ENCODE measurements at places on chromosomes 4 and X.

DNA sequence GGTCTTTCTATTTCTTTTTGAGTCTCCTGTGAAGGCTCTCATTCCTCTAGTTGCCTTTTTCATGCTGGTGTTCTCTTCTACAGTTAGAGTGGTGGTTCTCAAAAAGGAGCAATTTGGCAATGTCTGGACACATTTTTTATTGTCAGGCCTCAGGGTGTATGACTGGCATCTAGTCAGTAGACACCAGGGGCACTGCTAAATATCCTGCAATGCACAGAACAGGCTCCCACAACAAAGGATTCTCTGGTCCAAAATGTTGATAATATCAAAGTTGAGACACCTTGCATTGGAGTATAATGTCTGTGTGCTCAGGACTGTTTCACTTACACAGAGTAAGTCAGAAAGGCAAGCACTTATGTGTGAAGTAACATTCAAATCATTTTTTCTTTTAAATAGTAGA is 1360.7 kb downstream of the ADGRL3 start:
- H3K4me3 ChIP-seq, result no peak overlapping the region
- no peak for DNase-seq
- no peaks in the 10 kb centered on the region for H3K36me3 ChIP-seq
- no peaks in the 10 kb centered on the region for H3K4me1 ChIP-seq
- no peaks in the 10 kb centered on the region for H3K27me3 ChIP-seq

GRCh38 chr4:148061141-148061481 is 329.2 kb downstream of the ARHGAP10 start:
- peaks cover 38% of the 10 kb centered on the region for H3K4me1 ChIP-seq
- no peak overlapping the region for H3K27ac ChIP-seq
- peaks cover 8% of the 10 kb centered on the region for H3K36me3 ChIP-seq
- H3K27me3 ChIP-seq, result no peaks in the 10 kb centered on the region
- H3K4me3 ChIP-seq, result no peak overlapping the region

- no peaks in the 10 kb centered on the region for H3K4me1 ChIP-seq
- no peak overlapping the region for H3K27ac ChIP-seq
- H3K36me3 ChIP-seq, result no peaks in the 10 kb centered on the region
- H3K4me3 ChIP-seq, result no peak overlapping the region
- no peaks in the 10 kb centered on the region for H3K27me3 ChIP-seq
These were observed 25.7 kb upstream of the ARHGEF9 start for GRCh38 chrX:63810746-63811145.

- no peaks in the 10 kb centered on the region for H3K36me3 ChIP-seq
- H3K4me3 ChIP-seq, result no peak overlapping the region
- no peaks in the 10 kb centered on the region for H3K4me1 ChIP-seq
- H3K27me3 ChIP-seq, result peaks cover 10% of the 10 kb centered on the region
- DNase-seq, result no peak
- H3K27ac ChIP-seq, result no peak overlapping the region
These were observed 10.6 kb downstream of the ABCG2 start for GRCh38 chr4:88147799-88148217.

DNA sequence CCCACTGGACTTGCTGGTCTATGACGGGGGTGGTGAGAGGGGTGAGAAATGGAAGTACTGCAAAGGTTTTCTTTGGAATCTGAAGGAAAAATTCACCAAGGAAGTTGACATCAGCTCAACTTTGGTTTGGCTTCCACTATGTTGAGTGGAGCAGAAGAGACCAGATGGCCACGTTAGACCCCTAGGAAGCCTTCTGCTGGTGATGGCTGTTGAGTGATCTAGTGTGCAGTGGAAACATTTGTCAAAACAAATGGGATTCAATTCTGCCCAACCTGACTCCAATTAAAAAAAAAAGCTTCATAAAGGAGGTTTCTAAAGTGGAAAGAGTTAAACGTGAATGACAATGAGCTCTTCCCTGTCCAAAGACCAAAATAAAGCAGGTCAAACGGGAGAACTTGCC is 25.7 kb downstream of the SEL1L3 start:
- DNase-seq, result no peak
- H3K27me3 ChIP-seq, result no peaks in the 10 kb centered on the region
- H3K4me1 ChIP-seq, result peaks cover 9% of the 10 kb centered on the region

GRCh38 chr4:37246891-37247290 is 2.3 kb downstream of the NWD2 start:
- no peak overlapping the region for H3K27ac ChIP-seq
- H3K27me3 ChIP-seq, result peaks cover 39% of the 10 kb centered on the region
- no peak for DNase-seq
- H3K4me3 ChIP-seq, result no peak overlapping the region

GRCh38 chr4:10577508-10578426 is 106.8 kb downstream of the CLNK start:
- DNase-seq, result no peak
- no peak overlapping the region for H3K27ac ChIP-seq
- peaks cover 4% of the 10 kb centered on the region for H3K27me3 ChIP-seq
- peaks cover 10% of the 10 kb centered on the region for H3K4me1 ChIP-seq

DNA sequence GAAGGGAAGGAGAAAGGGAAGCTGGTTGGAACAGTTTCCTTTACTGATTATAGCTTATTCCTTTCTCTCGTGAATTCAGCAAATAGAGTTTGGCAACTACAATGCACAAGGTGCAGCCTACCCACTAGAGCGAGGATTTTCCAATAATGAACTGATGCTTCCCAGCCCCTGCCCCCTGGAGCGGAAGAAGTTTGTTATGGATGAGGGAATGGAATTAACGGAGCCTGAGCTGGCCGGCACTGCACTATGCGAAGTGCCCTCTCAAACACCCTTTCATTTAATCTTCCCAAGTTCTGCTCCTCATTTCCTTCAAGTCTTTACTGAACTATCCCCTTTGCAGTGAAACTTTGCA is 42.5 kb upstream of the CBR4 start:
- no peak overlapping the region for H3K4me3 ChIP-seq
- DNase-seq, result no peak
- H3K27ac ChIP-seq, result no peak overlapping the region
- no peaks in the 10 kb centered on the region for H3K4me1 ChIP-seq
- no peaks in the 10 kb centered on the region for H3K36me3 ChIP-seq
- peaks cover 2% of the 10 kb centered on the region for H3K27me3 ChIP-seq

DNA sequence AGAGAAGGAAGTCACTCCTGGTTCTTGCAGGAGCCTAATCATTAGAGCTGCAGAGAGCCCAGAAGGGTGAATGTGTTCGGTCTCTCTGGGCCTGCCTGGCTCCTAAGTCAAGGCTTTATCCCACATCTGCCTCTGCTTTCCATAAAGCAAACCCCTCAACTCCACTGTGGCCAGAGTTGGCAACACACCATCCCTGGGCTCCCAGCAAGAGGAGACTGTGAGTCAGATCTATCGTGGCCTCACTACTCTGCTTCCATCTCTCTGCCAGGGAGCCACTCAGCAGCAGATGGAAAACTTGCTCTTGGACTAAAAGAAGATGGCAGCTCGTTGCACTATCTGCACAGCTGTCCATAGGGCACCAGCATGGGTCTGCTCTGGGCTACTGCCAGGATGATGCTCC is 348.2 kb downstream of the FBXW7 start:
- DNase-seq, result no peak
- H3K36me3 ChIP-seq, result no peaks in the 10 kb centered on the region
- no peaks in the 10 kb centered on the region for H3K27me3 ChIP-seq
- H3K4me3 ChIP-seq, result no peak overlapping the region
- H3K27ac ChIP-seq, result no peak overlapping the region

DNA sequence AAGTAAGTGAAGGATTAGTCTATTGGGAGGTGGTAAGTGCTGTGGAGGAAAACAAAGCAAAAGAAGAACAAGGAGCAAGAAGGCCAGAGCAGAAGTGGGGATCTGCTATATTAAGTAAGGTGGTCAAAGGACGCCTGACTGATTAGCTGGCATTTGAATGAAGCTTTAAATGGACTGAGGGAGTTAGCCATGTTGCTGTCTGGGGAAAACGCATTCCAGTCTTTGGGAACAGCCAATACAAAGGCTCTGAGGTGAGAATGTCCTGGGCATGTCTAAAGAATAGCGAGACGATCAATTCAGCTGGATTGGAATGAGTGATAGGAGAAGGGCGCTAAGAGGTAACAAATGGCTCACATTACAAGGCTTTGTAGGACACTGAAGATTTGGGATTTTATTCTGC is 48.5 kb upstream of the ATOH1 start:
- no peak for DNase-seq
- no peak overlapping the region for H3K4me3 ChIP-seq
- H3K27me3 ChIP-seq, result no peaks in the 10 kb centered on the region
- no peaks in the 10 kb centered on the region for H3K36me3 ChIP-seq
- no peaks in the 10 kb centered on the region for H3K4me1 ChIP-seq

Measured in activated T-helper 2 cell treated with anti-CD3 and anti-CD28 coated beads, Interferon-gamma antibody, Interleukin-2, Interleukin-4, amounts not matched to agents 10 μg/mL and 5 μg/mL and 100 μg/mL, durations not matched to agents 14 hours and 24 hours and 36 hours (primary cell).